Activated T-cell treated with anti-CD3 and anti-CD28 coated beads, Interleukin-2, amount 50 U/mL, for 72 hours (primary cell): ENCODE measurements at places on chromosomes 7 and 10. TPM values are rescaled to one million over a fixed set of nuclear protein-coding genes. Genes with fewer than 3 reads are reported as not detected.
A peak's percentile ranks its signal among the peaks of the same experiment; 100 is the strongest.

- DNase-seq = no peak
- no peaks in the 10 kb centered on the region for H3K36me3 ChIP-seq
- H3K27ac ChIP-seq = no peak overlapping the region
- H3K27me3 ChIP-seq = no peaks in the 10 kb centered on the region
These were observed 79.0 kb downstream of the COBL start for GRCh38 chr7:51237446-51238133.

DNA sequence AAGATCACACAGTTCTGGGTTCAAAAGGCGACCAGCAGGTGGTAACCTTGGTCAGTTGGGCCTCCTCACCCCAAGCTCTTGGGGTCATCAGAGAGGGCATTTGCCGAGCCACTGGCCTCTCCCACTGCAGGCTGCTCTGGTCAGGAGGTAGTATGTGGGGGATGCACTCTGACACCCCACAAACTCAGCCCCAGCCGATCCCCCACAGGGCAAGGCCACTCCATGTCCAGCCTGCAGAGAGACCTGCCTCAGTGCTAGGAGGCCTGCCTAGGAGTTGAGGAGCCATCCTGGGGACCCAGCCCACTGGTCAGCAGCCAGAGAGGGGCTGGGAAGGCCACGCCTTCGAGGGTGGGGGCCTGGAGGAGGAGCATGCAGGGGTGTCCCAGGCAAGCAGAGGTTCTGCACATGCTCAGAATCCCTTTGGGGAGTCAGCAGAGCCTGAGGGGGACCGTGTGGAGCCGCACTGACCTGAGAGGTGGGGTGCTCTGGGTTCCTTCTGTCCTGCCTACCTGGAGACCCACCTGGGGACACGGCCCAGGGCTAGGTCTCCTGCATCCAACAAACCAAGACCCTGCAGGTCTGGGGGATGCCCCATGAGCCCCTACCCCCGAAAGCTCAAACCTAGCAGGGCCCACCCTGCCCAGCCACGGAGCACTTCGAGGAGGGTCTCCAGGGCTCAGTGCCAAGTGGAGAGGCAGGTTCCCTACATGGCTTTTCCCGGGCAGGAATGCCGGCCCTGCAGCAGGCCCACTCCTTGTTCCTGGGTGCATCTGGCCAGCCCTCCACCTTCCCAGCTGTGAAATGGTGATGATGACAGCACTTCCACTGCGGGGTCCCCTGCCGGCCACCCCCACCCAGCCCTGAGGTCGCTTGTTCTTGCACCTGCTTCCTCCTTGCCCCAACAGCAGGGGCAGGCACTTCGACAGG, 58.5 kb downstream of the RASGEF1A start:
- peaks cover 6% of the 10 kb centered on the region for H3K4me1 ChIP-seq
- no peaks in the 10 kb centered on the region for H3K27me3 ChIP-seq
- H3K36me3 ChIP-seq = no peaks in the 10 kb centered on the region
- DNase-seq = no peak
- H3K27ac ChIP-seq = no peak overlapping the region

DNA sequence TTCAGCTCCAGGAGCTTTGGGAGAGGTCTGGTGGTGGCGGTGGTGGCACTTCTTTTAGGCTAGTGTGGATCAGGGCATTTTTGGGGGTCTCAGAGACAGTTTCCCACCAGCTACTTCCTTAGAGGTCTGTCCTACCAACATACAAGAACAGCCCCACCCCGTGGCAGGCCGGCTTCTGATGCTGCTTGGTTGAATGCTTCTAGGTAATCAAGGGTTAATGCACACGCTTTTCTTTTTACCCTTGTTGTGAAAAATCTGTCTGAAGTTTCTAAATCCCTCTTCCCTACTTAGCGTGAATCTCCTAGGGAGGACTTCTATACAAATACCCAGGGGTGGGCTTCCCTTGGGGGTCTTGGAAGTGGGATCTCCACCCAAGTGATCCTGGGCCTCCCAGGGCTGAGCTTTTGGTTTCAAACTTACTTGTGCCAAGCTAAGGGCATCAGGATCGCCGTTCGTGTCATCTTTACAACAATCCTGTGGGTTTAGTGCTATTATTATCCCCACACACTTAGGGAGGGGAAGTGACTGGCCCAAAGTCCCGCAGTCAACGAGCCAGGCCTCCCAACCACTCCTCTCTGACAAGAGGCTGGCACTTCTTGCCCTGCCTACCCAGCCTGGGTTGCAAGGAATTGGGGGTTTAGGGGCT, 1.7 kb downstream of the SH2B2 start:
- peak overlapping the region; percentile 61 for H3K4me3 ChIP-seq
- no peak overlapping the region for H3K27ac ChIP-seq
- peaks cover 11% of the 10 kb centered on the region for H3K27me3 ChIP-seq
- peaks cover 48% of the 10 kb centered on the region for H3K4me1 ChIP-seq

DNA sequence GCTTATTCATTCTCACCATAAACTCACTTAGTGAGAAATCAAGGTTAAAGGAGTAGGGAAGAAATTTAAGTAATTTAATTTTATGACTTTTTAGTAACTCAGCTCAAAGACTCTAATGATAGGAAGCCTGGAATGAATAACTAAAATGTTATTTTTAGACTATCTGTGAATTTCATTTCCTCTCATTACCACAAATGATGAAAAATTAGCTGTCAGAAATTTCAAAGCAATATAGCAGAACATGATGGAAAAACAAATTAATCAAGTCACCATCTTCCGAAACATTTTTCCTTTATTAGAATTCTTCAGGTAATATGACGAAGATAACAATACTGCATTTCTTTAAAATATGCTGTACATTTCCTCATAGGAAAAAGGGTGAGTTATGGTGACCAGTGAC, 2.7 kb upstream of the ITGB8 start:
- peaks cover 60% of the 10 kb centered on the region for H3K27me3 ChIP-seq
- H3K4me3 ChIP-seq = no peak overlapping the region
- H3K27ac ChIP-seq = no peak overlapping the region
- no peak for DNase-seq
- H3K36me3 ChIP-seq = no peaks in the 10 kb centered on the region
- peaks cover 26% of the 10 kb centered on the region for H3K4me1 ChIP-seq

The HMX3 gene
- total RNA-seq = 1.2 TPM

The TMEM176A gene
- 0.24 TPM for total RNA-seq

GRCh38 chr7:22358820-22359697, 2.1 kb upstream of the RAPGEF5 start:
- peaks cover 33% of the 10 kb centered on the region for H3K27me3 ChIP-seq
- no peaks in the 10 kb centered on the region for H3K4me1 ChIP-seq
- peaks cover 4% of the 10 kb centered on the region for H3K36me3 ChIP-seq
- no peak for DNase-seq

The FGL2 gene
- 0.93 TPM for total RNA-seq

- H3K36me3 ChIP-seq = no peaks in the 10 kb centered on the region
- peak; percentile 33 for DNase-seq
- no peaks in the 10 kb centered on the region for H3K27me3 ChIP-seq
- H3K4me1 ChIP-seq = peaks cover 97% of the 10 kb centered on the region
- H3K27ac ChIP-seq = peak overlapping the region; percentile 98
- peak overlapping the region; percentile 77 for H3K4me3 ChIP-seq
These were observed 11.4 kb downstream of the KDM7A start for GRCh38 chr7:140165422-140165821.

GRCh38 chr7:56537952-56538351, 421.7 kb upstream of the NUPR2 start:
- H3K4me1 ChIP-seq = no peaks in the 10 kb centered on the region
- H3K27ac ChIP-seq = no peak overlapping the region
- H3K4me3 ChIP-seq = no peak overlapping the region
- DNase-seq = no peak

GRCh38 chr7:14021069-14021468, 31.6 kb upstream of the ETV1 start:
- no peak for DNase-seq
- no peaks in the 10 kb centered on the region for H3K36me3 ChIP-seq
- H3K4me3 ChIP-seq = no peak overlapping the region

DNA sequence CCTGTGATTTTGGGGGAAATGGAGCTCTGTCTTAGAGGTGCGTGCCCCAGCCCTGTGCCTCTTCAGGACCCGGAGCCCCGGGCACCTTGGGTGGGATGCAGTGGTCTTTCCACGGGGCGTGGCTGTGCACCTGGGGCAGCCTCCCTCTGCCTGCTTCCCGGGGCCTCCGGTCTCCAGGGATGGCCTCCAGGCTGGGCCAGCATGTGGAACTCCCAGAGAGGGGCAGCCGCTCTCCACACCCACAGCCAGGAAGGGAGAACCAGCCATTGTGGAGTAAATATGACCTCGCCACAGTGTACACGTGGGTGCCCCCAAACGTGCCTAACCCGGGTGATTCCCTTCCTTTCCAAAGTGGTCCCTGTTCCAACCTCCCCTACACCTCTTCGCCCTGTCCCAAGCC, 52.6 kb downstream of the JAKMIP3 start:
- no peak overlapping the region for H3K4me3 ChIP-seq
- H3K36me3 ChIP-seq = no peaks in the 10 kb centered on the region
- no peaks in the 10 kb centered on the region for H3K27me3 ChIP-seq
- no peak for DNase-seq
- H3K4me1 ChIP-seq = no peaks in the 10 kb centered on the region

DNA sequence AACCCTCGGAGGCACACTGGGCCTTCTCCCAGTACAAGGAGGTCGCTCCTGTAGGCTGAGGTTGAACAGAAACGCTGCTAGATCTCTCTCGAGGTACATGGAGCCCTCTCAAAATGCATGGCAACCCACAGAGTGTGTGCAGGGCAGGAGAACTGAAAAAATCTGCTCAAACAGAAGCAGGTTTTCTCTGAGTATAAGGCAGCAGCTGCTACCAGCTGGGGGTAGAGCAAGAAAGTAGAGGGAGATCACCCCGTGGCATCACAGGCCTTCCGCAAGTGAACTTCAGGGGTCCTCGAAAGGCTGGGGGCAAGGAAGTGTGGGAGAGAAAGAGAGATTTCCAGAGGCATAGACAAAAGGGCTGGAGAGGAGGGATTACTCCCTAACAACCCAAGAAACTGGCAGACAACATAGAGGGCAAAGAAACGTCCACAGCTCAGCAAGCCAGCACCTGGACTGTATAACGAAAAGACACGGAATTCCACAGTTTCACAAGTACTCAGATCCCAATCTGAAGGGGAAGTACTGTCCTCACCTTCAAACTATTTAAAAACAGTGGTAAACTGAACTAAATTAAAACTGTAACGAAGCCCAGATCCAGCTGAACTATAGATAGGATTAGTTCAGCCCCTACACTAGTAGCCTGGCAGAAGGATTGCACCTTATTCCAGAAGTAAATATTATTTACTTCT, 299.2 kb downstream of the IPMK start:
- no peaks in the 10 kb centered on the region for H3K27me3 ChIP-seq
- DNase-seq = no peak
- H3K36me3 ChIP-seq = no peaks in the 10 kb centered on the region
- no peaks in the 10 kb centered on the region for H3K4me1 ChIP-seq

DNA sequence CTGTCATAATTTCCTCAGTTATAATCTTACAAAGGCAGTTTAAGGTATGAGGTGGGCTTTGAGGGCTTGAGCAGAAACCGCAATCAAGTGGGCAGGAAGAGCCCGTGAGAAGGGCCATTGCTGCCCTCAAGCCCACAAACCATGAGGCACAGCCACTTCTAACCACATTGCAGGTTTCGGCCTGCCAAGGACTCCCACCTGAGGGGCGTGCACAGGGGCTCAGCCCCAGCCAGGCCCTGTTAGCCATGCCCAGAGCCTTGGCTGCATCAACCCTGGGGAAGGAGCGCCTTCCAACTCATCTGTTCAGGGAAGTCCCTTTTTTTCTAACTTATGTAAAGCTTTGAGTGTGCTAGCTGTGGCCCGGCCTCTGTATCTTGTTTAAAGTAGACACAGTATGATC, 5.9 kb upstream of the FFAR4 start:
- no peak overlapping the region for H3K4me3 ChIP-seq
- peaks cover 33% of the 10 kb centered on the region for H3K27me3 ChIP-seq
- H3K4me1 ChIP-seq = no peaks in the 10 kb centered on the region
- DNase-seq = no peak
- H3K36me3 ChIP-seq = no peaks in the 10 kb centered on the region
- H3K27ac ChIP-seq = no peak overlapping the region

DNA sequence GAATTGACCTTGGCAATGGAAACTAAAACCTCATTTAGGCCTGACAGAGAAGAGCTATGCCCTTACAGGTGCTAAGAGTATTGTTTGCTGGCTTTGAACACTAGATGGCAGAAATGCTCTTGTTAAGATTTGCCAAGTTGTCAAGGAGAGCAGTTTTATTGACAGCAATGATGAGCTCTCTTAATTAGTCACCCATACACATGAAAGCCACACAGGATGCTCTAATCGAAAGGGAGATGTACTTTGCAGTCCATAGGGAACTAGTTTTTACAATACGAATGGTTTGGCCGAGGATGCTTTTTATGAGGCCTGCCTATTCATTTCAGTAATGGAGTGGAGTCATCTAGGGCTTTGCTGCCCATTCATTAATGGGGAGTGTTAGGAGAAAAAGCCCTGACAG, 45.4 kb upstream of the MBL2 start:
- DNase-seq = no peak
- no peak overlapping the region for H3K4me3 ChIP-seq
- no peak overlapping the region for H3K27ac ChIP-seq
- peaks cover 12% of the 10 kb centered on the region for H3K27me3 ChIP-seq
- H3K4me1 ChIP-seq = peaks cover 7% of the 10 kb centered on the region
- H3K36me3 ChIP-seq = no peaks in the 10 kb centered on the region

- no peaks in the 10 kb centered on the region for H3K27me3 ChIP-seq
- no peaks in the 10 kb centered on the region for H3K4me1 ChIP-seq
- DNase-seq = no peak
- no peaks in the 10 kb centered on the region for H3K36me3 ChIP-seq
- no peak overlapping the region for H3K4me3 ChIP-seq
These were observed 293.9 kb downstream of the C7orf25 start for GRCh38 chr7:42617806-42618457.

The NKX1-2 gene
- total RNA-seq = not detected

The CTNNA3 gene
- 0.74 TPM for total RNA-seq

The MICU1 gene
- total RNA-seq = 37.6 TPM

The PDZD7 gene
- 0.44 TPM for total RNA-seq

DNA sequence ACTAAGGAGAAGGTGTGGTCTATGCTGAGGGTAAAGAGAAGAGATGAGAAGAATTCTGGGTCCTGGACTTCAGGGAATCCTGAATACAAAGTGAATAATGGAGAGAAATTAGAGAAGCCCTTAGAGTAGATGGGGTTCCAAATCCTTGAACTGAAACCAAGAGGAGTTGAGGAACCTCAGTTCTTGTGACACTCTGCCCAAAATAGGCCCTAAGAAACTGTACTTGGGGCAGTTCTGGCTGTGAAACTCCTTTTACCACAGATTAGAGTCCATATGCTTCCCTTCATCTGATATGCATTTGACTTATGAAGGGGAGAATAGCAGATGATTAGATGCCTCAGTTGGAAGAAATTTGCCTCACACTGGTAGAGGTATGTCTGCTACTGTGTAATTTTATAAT, 19.0 kb downstream of the TES start:
- peaks cover 73% of the 10 kb centered on the region for H3K4me1 ChIP-seq
- no peak for DNase-seq
- no peak overlapping the region for H3K27ac ChIP-seq
- no peaks in the 10 kb centered on the region for H3K36me3 ChIP-seq
- no peaks in the 10 kb centered on the region for H3K27me3 ChIP-seq
- no peak overlapping the region for H3K4me3 ChIP-seq

The GPC2 gene
- 14.2 TPM for total RNA-seq
